Myocyte (in vitro differentiated cells): ENCODE measurements at places on chromosomes 2 and 18. TPM values are rescaled to one million over a fixed set of nuclear protein-coding genes. Genes with fewer than 3 reads are reported as not detected.

Gene FHOD3
- 23.2 and 57.5 TPM in 2 replicates for total RNA-seq

Gene CCBE1
- 5.6 and 8.6 TPM in 2 replicates for total RNA-seq

- peak; percentile 72 for DNase-seq
Observed at GRCh38 chr2:149290662-149291061, 39.7 kb upstream of the LYPD6 start.

DNA sequence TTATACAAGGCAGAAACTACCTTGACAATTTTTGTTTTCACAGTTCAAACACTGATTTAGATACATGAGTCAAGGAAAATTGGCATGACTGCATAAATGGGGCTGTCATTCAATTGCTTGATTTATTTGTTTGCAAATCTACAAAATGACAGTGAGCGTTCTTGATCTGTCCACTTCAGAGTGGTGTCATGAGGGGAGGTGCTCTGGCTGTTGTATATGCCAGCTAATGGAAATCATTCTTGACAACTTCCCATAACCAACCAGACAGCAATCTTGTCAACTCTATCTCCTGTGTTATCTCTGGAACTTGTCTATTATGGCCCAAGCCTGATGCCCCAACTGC is 120.6 kb upstream of the UGP2 start:
- DNase-seq: no peak

Gene SCN2A
- total RNA-seq: 0.56 and 0.68 TPM in 2 replicates

- no peak for DNase-seq
Observed at GRCh38 chr18:10422731-10423130, 31.7 kb upstream of the APCDD1 start.

Gene ABCG8
- not detected in 2 replicates for total RNA-seq

Gene SIX2
- total RNA-seq: 62.3 and 68.8 TPM in 2 replicates

- no peak for DNase-seq
Observed at GRCh38 chr2:240576036-240576435, 7.8 kb downstream of the RNPEPL1 start.

Gene SLC23A3
- 0.26 TPM in 1 of 2 replicates, not detected in the other for total RNA-seq

GRCh38 chr2:155633060-155633839 is 699.3 kb downstream of the NR4A2 start:
- no peak for DNase-seq

DNA sequence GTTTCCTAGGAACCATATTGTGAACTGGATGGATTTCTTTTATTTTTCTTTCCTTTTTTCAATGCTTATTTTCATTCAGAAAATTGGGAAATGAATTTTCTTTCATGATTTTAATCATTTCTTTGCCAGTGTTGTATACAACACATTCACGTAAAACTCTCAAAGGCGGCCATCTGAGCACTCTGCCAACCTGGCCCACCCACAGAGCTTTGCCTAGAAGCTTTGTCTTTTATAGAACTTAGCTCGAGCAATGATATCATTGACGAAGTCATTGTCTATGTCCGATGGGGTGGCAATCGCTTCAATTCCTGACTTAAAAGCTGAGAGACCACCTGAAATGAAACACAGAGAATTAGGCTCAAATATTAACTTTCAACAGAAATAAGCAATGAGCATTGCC is 13.3 kb downstream of the LYG2 start:
- DNase-seq: no peak

DNA sequence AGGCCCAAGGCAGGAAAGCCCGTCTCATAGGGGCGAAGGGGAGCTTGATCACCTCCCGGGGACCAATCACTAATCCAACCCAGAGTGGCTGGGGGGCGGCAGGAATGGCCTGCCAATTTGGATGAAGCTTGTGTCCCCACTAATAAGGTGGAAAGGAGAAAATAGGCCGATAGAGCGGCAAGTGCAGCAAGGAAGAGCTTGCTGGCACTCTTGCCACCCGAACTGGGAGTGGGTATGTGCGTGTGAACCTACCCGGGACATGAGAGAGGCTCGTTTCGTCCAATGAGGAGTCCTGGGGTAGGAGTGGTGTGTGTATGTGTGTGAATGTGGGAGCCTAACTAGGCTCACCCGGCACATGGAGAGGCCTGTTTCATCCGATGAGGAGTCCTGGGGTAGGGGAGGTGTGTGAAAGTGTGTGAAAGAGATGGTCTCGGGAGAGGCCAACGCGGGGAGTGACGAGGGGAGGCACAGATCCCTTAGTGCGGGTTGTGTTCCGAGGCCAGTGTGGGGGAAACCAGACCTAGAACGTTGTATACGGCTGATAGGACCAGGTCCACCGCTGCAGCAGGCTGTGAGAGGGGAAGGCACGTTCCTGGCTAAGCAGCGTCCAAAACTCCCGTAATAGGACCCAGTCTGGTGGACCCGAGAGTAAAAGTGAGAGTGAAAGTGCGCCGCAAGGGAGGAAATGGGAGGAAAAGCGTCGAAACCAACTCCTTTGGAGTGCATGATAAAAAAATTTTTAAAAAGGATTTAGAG is 47.1 kb upstream of the SELENOI start:
- DNase-seq: peak; percentile 49

GRCh38 chr2:25885933-25886332 is 7.6 kb upstream of the ASXL2 start:
- DNase-seq: peak; percentile 46

DNA sequence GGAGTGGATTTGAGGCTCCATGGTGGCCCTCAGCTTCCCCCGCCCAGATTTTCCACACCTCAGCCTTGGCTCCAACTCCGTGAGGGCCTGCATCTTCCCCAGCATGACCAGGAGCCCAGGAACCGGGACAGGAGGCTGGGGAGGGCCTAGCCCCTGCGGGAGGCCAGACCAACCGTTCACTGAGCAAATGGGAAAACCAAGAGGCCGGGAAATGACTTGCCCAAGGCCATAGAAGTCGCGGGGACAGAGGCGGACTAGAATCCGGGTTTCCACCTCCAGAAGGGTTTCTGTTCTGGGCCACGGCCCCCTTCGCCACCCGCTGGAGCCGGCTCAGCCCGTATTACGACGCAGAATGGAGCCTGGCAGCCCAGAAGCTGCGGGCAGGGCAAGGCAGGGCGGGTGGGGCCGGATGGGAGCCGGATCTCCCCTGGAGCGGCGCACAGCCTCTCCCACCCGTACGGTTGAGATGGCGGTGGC is 7.9 kb upstream of the CRYBA2 start:
- no peak for DNase-seq

- DNase-seq: no peak
Observed at GRCh38 chr2:65355186-65355831, 77.1 kb downstream of the SPRED2 start.

Gene PJVK
- 4.9 and 5.4 TPM in 2 replicates for total RNA-seq

- no peak for DNase-seq
Observed at GRCh38 chr18:10343778-10344177, 110.7 kb upstream of the APCDD1 start.

Gene SERPINB4
- not detected in 2 replicates for total RNA-seq

DNA sequence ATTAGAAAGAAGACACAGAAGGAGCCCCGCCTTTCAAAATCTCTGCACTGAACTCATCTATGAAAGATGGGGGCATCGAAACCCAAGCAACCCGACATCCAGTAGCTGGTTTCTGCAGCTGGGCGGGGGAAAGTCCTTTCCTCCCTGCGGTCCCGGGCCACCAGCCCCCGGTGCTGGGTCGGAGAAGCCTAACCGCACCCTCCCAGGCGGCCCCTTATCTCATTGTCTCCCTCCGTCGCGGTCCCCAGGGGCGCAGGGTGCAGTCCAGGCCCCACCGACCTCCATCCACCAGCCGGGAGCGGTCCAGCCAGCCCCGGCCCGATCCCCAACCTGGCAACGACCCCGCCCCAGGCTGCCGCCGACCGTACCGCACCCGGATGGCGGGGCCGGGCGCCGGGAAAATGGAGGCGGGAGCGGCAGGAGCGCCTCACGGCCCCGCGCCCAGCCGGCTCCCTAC is 452 bp downstream of the RAPH1 start:
- DNase-seq: no peak

- DNase-seq: peak; percentile 39
Observed at GRCh38 chr18:21241301-21242048, 557 bp upstream of the GREB1L start.

DNA sequence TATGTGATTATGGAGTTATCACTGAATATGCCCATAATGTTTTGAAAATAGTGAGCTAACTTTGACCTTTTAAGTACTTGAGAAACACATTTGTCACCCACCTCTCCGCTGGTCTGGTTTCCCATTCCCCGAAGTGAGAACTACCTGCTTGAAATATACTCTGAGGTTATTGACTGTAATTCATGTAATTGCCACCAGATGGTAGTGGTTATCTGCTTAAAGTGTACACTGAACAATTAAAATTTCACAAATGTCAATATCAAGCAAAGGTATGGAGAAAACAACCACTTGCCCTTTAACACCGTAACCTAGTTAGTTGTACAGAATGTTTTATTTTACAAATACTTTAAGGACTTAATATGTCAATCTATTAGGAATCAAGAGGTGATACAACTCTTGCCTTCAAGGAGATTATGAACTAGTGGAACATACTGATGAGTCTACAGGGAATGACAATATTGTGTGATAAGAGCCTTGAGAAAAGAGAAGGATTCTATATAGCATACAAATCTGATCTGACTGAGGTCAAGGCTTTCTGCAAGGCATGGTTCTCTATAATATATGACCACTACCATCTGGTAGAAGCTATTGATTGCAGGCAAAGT is 316.8 kb upstream of the KCNH7 start:
- DNase-seq: peak; percentile 51

DNA sequence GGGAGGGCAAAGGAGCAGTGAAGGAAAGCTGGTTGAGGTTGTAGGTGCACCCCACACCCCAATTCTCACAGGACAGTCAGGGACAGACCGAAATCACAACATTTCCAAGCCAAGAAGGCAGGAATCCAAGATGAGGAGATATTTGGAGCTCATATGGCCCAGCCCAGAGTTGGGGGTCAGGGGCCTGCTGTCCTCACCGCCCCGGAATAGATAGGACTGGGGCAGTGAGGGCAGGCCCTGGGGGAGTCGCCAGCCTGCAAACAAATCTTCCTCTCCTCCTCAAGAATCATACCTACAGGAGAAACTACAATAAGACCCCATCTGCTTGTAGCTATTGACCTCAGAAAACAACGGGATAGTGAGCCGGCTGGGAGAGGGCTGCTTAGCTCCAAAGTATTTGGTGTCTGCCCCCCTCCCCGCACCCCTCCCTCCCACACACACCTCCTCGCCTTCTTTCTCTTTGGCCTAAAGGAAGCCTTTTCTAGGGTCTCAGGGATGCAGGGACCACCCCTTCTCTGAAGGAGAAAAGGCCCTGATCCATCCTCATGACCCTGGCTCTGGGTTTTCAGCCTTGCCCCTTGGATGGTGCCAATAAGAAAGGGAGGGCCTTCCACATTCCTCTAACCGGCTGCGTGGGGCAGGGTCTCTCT is 3.8 kb downstream of the EN1 start:
- DNase-seq: no peak

GRCh38 chr18:53489266-53489665 is 735.2 kb downstream of the MBD2 start:
- no peak for DNase-seq

- DNase-seq: no peak
Observed at GRCh38 chr2:104854498-104855220, 744 bp downstream of the POU3F3 start.

- DNase-seq: peak; percentile 52
Observed at GRCh38 chr2:164388511-164388910, 232.8 kb downstream of the GRB14 start.
